ENCODE measurements at places on chromosomes 5 and 9.

GRCh38 chr5:81003811-81004386 lies 43.7 kb downstream of the RASGRF2 start:
- no peak for DNase-seq

GRCh38 chr5:466661-467310 lies 23.8 kb downstream of the EXOC3 start:
- no peak for DNase-seq

DNA sequence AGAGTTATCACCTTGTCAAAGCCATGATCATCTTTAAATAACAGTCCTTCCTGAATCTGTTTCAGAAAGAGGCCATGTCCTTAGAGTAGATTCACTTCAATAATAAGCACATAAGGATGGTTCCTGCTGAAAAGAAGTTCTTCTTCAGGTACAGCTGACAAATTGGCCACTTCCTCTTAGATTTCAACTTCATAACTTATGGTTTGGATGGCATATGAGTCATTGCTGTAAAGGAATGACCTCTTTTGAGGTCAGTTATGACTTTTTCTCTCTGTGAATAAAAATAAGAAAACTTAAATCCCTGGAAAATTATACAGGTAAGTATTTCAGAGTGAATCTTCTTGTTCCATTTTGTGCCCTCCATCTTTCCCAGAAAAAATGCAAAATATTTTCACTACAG lies 555.3 kb upstream of the ZNF462 start:
- DNase-seq, result no peak

GRCh38 chr5:308672-309271 lies 12.7 kb upstream of the AHRR start:
- no peak for DNase-seq
